ENCODE measurements at places on chromosomes 5 and 9.
A peak's percentile ranks its signal among the peaks of the same experiment; 100 is the strongest.

GRCh38 chr9:95005278-95006143, 279.0 kb downstream of the AOPEP start:
- no peak for DNase-seq

GRCh38 chr5:39674209-39675082, 249.7 kb upstream of the DAB2 start:
- DNase-seq, result no peak

GRCh38 chr5:179533907-179534306, 16.4 kb upstream of the RUFY1 start:
- DNase-seq, result no peak

DNA sequence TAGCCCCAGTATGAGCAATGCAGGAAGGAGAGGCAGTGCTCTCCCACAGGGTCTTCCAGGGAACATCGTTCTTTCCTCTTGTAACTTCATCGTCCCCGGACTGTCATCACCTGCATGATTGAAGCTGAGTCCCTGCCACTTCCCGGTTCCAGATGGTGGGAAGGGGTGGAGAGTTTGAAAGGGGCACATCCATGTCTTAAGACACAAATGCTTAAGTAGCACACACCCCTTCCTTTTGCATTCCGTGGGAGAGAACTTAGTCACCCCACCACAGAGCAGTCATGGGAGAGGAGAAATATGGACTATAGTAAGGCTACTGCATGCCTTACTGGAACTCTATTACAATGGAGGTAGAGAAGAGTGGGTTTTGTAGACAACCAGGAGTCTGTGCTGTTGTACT, 165.3 kb upstream of the GAS1 start:
- DNase-seq, result no peak

GRCh38 chr9:119818726-119819435, 449.6 kb upstream of the BRINP1 start:
- peak; percentile 22 for DNase-seq

- no peak for DNase-seq
Measured at GRCh38 chr5:6631441-6631840, 1.4 kb downstream of the NSUN2 start.

DNA sequence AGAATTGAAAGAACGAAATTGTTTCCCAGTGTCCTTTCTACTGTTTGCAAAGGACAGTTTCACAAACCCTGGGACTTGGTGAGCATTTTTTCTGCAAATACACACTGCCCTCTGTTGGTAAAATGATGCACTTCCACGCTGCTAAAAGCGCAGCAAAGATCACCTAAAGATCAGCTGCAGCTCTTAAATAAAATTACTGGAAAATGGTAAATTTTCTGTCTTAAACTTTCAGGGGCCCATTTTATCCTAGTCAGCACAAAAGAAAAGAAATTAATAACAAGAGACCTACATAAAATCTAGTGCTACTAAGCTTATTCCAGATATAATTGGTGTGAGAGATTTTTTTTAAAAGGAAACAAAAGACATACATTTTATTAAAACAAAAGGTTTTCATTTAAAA, 566.0 kb downstream of the CAAP1 start:
- DNase-seq, result peak; percentile 71

- DNase-seq, result peak; percentile 67
Measured at GRCh38 chr5:149731617-149732323, 1.7 kb downstream of the PPARGC1B start.
